Esophagus mucosa (tissue), 1 donor: ENCODE measurements at places on chromosomes 1 and 21. TPM values are rescaled to one million over a fixed set of nuclear protein-coding genes. Genes with fewer than 3 reads are reported as not detected.

FLG2 gene
- total RNA-seq, result not detected

FAM72D gene
- total RNA-seq, result 2.8 TPM

RSPH1 gene
- 0.24 TPM for total RNA-seq

GALE gene
- 61.6 TPM for total RNA-seq

NGF gene
- total RNA-seq, result 0.52 TPM

CFAP74 gene
- total RNA-seq, result not detected

ITLN2 gene
- total RNA-seq, result 0.16 TPM

CHODL gene
- 0.72 TPM for total RNA-seq

SPRR1A gene
- 1,843 TPM for total RNA-seq

GJA8 gene
- total RNA-seq, result not detected

TMEM52 gene
- total RNA-seq, result 0.32 TPM

RHEX gene
- total RNA-seq, result 0.48 TPM

PPIAL4G gene
- total RNA-seq, result not detected

RIMKLA gene
- 0.08 TPM for total RNA-seq

FAM89A gene
- total RNA-seq, result 12.4 TPM

ANKRD45 gene
- total RNA-seq, result not detected

GSTM5 gene
- total RNA-seq, result 0.36 TPM

DMBX1 gene
- total RNA-seq, result not detected

ZYG11A gene
- 0.44 TPM for total RNA-seq

CCNL2 gene
- total RNA-seq, result 58.3 TPM

SH3BGRL3 gene
- 242 TPM for total RNA-seq

TRIM45 gene
- 1.8 TPM for total RNA-seq

HAO2 gene
- total RNA-seq, result not detected

ASAP3 gene
- 31.5 TPM for total RNA-seq

RGS4 gene
- 0.16 TPM for total RNA-seq

SERINC2 gene
- total RNA-seq, result 109 TPM

CLCC1 gene
- total RNA-seq, result 10.3 TPM

EPHA10 gene
- 0.68 TPM for total RNA-seq

LCE1F gene
- total RNA-seq, result not detected

CFHR5 gene
- not detected for total RNA-seq
